Mammary epithelial cell (primary cell): ENCODE measurements at places on chromosomes 11 and 22. TPM values are rescaled to one million over a fixed set of nuclear protein-coding genes. Genes with fewer than 3 reads are reported as not detected.
A peak's percentile ranks its signal among the peaks of the same experiment; 100 is the strongest.

DNA sequence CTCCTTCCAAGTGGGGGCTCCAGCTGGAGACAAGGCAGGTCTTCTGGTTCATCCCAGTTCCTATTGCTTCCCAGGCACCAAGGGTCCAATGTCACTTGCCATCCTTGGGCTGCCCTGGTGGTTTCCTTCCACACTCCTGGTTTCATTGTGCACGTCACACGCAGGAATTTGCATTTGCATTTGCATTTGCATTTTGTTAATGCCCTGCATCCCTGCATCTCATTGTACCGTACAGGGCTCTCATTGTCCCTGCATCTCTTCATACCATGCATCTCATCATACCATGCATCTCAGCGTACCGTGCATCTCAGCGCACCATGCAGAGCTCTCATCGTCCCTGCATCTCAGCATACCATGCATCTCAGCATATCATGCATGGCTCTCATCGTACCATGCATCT is 112.2 kb upstream of the SYT13 start:
- no peak for DNase-seq

- peak; percentile 36 for DNase-seq
These were observed 123.0 kb downstream of the TRIM44 start for GRCh38 chr11:35785287-35786167.

DNA sequence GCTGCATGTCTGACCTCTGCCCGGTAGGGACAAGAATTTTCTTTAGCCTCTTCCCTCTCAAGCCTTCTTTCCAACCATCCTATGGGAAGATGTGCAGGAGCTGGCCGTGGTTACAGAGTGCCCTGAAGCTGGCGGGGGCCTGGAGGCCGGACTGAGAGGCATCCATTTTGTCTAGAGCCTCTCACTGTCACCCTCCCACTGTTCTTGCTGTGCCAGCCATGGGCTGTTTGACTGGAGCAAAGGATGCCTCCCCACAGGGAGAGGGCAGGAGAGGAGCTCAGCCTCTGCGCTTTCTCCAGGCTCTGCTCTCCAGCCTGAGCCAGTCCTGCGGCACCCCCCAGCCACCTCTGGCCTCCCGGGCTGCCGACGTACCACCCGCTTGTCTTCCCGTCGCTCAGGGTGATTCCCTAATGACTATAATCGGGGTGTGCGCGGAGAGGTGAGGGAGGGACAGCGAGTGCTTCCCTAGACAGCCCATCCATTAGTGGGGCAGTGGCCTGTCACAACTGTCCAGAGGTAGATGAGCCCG is 123.8 kb downstream of the NECTIN1 start:
- DNase-seq: no peak

GRCh38 chr11:114059984-114060391 is 477 bp downstream of the ZBTB16 start:
- DNase-seq: peak; percentile 37

- DNase-seq: peak; percentile 40
These were observed 4.4 kb downstream of the CAVIN3 start for GRCh38 chr11:6315811-6316425.

GRCh38 chr11:34466802-34467488 is 28.2 kb downstream of the CAT start:
- DNase-seq: no peak

GRCh38 chr11:120446802-120447201 is 64.7 kb upstream of the GRIK4 start:
- no peak for DNase-seq

GRCh38 chr11:116712428-116712827 is 60.4 kb downstream of the BUD13 start:
- no peak for DNase-seq

GRCh38 chr11:85828640-85828978 is 17.7 kb upstream of the SYTL2 start:
- no peak for DNase-seq

DNA sequence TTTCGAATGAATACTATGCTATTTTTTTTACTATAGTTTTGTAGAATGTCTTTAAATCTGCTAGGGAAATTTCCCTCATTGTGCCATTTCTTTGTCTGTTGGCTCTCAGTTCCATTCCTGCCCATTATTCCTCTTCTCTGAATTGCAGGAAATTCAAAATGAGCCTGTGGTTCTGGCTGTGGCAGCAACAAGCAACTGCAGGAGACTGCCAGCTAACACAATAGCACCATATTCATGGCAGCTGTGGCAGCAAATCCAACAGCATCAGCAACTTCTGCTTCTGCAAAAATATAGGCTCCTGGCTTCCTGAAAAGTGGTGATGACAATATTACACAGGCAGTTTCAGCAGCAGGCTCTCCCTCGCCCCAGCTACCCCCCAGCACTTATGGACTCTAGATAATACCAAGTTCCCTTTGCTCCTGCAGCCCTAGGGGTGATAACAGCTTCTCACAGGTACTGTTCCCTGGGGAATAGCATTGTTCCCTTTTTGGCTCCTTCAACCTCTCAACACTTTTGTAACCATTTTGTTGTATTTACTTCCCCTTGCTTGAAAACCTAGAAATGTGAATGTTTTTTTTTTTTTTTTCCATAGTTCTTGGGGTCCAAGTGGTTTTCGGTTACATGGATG is 9.3 kb downstream of the PATE4 start:
- no peak for DNase-seq

DNA sequence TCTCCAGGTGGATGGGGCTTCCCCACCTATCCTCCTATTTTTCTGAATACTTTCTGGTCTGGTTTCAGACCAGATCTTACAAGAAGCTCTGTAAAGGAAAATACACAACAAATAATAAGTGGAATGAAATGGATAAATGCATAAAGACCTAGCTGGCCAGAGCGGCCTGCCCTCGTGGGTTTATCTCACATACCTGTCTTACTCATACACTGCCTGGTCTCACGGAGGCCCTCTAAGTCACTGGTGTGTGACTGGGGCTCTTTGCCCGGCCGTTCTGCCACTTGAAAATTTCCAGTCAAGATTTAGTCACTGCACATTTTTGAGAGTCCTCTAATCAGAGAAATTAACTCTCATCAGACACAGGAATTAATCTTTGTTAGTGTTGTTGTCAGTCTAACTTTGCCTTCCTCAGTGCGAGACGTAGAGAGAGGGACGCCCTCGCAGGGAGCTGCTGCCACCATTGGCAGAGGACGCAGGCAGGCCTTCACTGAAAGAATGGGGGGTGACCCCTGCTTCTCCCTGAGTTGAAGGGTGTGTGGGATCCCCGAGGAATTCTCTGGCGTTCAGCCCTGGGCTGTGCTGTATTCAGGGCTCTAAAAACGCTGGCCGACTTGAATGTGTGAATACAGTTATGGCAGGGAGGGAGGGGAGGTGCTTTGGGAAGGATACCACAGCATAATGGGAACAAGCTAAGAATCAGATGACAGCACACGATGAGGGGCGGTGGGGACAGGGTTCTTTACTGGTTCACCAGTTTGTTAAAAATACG is 46.3 kb upstream of the CADM1 start:
- no peak for DNase-seq

GRCh38 chr11:44309478-44310205 is at the start of gene ALX4:
Gene ALX4, minus strand, starts transcription at chr11:44310139. Its CDS starts 77 bp downstream, at chr11:44310062.
- DNase-seq: peak; percentile 43

- no peak for DNase-seq
These were observed 8.5 kb upstream of the SCYL1 start for GRCh38 chr11:65516135-65516968.

DNA sequence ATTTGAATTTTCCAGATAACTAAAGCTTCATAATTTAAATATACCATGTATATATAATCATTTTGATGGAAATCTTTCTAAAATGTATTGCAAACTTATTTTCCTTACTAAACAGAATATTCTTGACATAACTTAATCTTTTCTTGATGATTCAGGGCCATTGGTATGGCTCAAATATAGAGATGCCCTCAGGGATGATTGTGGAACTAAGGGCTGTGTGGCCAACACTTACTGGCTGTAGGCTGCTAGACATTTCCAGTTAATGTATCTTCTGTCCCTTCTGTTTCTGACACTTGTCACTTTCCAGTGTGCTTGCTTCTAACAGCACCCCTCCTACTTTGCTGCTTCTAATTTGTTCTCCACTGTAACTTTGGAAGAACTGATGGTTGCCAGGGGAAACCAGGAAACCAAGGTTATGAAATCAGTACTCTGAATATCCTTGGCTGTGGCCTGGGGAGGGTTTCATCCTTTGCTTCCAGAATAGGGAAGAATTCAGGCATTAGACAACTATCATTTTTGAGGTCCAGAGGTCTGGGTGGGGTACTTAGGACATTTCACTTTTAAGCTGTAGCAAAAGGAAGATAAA is 697.2 kb downstream of the ETS1 start:
- DNase-seq: peak; percentile 67

GRCh38 chr11:117191680-117192400 is 7.3 kb upstream of the TAGLN start:
- DNase-seq: no peak

- DNase-seq: no peak
These were observed 189.8 kb downstream of the SNX19 start for GRCh38 chr11:130726234-130727037.

Gene SBF1
- 84.5 and 120 TPM in 2 replicates for total RNA-seq

Gene PAX6
- total RNA-seq: 0.19 and 0.40 TPM in 2 replicates

Gene RBMXL2
- total RNA-seq: 0.21 TPM in 1 of 2 replicates, not detected in the other

Gene SCN3B
- 1.2 TPM for total RNA-seq

Gene PLAAT2
- 0.87 and 1.9 TPM in 2 replicates for total RNA-seq

Gene OR2D2
- total RNA-seq: 0.69 and 0.73 TPM in 2 replicates

Gene GLYAT
- not detected for total RNA-seq

Gene ANGPTL5
- not detected in 2 replicates for total RNA-seq
